ENCODE measurements at places on chromosomes 13 and 19.

DNA sequence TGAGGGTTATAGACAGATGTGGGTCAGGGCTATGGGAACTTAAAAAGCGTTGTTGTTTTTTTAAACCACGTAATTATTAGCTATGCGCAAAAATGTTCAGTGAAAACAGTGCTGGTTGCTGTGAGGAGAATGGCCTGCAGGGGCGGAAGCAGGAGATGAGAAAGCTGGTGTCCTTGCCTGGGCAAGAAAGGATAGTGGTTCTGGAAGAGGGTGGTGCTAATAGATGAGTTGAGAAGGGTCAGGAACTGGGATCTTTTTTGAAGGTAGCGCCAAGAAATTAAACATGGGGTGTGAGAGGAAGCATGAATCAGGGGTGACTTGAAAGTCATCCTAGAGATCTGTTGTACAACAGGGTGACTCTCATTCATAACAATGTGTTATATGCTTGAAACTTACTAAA, 4.8 kb upstream of the SMG9 start:
- peak; percentile 58 for DNase-seq

GRCh38 chr13:34030782-34031181, 212.8 kb downstream of the RFC3 start:
- DNase-seq, result no peak

DNA sequence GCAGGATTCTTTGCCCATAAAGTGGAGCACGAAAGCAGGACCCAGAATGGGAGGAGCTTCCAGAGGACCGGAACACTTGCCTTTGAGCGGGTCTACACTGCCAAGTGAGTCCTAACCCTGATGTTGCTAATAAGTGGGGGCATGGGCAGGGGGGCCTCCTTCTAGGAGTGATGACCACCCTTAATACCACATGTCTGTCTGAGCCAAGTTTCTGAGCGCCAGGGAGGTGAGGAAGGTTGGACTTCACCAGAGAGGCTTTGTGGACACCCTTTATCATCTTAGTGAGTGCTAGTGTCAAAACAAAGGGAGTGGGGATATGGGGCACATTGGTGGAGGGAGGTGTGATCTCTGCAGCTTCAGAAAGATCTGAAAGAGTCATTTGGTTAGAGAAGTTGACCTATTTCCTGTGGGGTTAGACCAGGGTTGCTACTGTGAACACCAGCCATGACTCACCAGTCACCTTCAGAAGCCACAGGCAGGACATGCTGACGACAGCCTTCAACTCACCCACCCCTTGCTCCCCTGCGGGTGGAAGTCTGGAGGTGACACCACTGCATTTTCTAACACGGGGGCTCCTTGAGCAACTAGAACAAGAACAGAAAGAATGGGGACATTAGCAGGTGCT, 8.8 kb downstream of the ALOX5AP start:
- peak; percentile 77 for DNase-seq

DNA sequence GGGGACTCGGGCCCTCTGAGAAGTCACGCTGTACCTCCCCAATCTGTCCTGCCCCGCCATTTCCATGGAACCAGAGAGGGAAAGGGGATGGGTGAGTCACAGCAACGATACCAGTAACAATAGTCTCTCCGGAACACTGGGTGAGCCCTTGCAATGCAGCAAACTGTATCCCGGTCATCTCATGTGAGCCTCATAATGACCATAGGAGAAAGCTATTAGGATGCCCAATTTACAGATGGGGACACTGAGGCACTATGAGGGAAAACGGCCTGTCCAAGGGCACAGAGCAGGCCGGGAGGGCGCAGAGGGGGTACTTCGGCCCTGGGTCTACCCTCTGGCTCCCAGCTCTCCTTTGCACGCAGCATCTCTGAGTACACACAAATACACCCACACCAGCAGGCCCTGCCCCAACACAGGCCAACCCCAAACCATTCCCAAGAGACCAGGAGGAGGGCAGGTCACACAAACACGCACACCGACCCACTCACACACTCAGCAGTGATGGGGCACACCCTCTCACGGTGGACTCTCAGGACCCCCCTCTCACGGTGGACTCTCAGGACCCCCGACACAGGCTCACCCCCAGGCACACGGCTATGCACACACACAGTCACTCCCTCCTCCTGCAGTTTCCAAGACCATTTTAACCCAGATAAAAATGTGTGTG, 18.2 kb downstream of the LRRC4B start:
- no peak for DNase-seq

DNA sequence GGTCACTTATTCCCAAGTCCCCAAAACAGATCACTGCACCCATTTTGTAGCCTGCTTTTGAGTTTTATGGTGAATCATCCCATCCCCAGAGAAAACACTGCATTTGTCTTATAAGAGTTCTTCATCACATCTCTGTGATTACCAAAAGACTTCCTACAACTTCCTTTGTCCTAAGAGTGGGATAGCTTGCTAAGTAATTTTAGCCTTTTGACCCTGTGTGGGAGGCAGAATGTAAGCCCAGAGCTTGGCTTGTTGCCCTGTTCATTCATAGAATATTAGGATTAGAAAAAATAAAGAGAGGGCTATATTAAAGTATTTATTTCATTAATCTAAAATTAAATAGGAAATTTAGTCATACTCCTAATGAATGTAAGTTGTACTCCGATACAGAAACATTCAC, 213.3 kb downstream of the MZT1 start:
- peak; percentile 23 for DNase-seq

- DNase-seq, result peak; percentile 43
Measured at GRCh38 chr13:95650696-95651095, 6.2 kb upstream of the DZIP1 start.

- no peak for DNase-seq
Measured at GRCh38 chr19:2517881-2518601, 42.1 kb downstream of the GADD45B start.

- peak; percentile 9 for DNase-seq
Measured at GRCh38 chr19:12092956-12093355, 28.4 kb downstream of the ZNF844 start.

DNA sequence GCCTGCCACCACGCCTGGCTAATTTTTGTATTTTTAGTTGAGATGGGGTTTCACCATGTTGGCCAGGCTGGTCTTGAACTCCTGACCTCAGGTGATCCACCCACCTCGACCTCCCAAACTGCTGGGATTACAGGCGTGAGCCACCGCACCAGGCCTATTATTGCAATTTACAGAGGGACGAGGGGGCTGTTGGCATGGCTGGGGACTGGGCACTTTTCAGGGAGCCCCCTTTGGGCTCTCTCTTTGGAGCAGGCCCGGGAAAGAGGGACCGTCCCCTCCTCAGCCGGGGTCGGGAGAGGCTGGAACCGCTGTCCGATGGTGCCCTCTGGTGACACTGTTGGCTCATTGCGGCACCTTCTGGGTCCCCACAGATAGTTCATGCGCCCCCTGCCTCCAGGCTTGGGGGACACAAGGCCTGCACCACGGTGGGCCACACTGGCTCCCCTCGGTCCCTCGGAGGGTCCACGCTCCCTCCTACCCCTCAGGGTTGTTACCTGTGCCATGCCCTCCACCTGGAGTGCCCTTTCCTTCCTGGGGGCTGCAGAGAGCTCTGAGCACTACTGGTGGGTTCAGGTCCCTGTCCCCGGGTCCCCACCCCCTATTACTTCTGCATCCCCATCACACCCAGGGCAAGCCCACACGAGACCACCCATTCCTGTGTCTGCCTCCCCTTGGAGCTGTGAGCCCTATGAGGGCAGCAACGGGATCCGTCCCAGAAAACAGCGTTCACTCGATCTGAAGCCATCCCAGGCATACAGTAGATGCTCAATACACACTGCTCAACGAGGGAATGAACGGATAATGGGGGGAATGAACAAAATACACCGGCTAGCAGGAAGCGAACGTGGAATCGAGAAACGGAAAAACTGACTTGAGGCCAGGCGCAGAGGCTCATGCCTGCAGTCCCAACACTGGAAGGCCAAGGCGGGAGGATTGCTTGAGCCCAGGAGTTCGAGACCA, 12.5 kb downstream of the FEM1A start:
- peak; percentile 83 for DNase-seq

GRCh38 chr13:78376033-78376432, 227.3 kb downstream of the POU4F1 start:
- DNase-seq, result peak; percentile 58

GRCh38 chr19:46296722-46297461, at the start of gene HIF3A:
Gene HIF3A (plus strand): TSS chr19:46297042. CDS start chr19:46297077, 35 bp downstream.
- DNase-seq, result peak; percentile 44

DNA sequence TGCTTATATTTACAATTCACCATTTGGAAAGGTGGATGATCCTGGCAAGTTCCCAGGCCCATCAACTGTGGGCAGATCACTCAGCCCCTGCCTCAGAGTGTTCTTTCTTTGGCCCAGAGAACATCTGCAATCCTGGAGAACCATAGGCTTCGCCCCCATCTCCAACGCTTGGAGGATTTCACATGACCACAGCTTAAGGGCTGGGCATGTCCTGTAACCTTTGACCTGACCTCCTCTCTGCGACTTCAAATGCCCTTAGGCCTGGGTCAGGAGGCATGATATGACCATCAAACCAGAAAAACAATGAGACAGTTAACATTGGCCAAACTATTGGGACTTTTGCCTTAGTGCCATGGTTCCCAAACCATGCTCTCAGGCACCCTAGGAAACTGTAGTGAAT, 7.2 kb upstream of the MBNL2 start:
- DNase-seq, result no peak

- DNase-seq, result no peak
Measured at GRCh38 chr13:39091586-39091985, 53.3 kb downstream of the NHLRC3 start.

GRCh38 chr13:113658836-113659235, 838 bp upstream of the ATP4B start:
- no peak for DNase-seq

DNA sequence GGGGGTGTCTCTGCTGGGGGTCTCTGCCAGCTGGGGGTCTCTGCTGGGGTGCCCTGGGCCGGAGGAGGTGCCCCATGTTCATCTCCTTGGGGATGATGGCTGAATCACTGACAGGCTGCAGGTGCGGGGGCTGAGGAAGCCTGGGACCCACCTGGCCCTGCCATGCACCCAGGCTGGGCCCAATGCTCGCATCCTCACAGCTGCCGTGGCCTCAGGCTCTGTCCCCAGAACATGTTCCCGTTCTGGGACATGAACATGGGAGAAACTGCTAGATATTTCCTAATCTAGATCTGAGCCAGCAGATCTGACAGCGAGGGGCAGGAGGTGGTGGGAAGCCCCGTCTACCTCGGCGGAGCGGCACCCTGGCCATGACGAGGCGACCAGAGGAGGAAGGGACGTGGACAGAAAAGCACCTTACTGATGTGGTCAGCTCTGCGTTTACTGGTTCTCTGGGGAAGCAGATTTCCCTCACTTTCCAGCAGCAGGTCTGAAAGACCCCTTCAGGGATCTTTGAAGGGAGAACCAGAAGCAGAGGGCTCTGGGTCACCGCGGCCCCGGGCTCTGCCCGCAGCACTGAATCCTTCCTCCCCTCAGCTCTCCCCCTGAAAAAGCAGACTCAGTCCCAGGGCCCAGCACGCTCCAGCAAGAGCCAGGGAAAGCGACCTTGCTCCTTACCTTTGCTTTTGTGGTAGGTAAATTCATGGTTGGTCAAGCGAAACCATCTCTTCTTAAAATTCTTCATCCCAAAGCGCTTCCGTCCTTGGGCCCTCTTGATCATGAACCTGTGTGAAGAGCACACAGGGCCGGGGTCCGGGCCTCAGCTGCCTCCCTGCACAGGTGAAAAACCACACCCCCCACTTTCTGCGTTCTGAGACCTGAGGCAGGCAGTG, 26.5 kb upstream of the C13orf46 start:
- no peak for DNase-seq

DNA sequence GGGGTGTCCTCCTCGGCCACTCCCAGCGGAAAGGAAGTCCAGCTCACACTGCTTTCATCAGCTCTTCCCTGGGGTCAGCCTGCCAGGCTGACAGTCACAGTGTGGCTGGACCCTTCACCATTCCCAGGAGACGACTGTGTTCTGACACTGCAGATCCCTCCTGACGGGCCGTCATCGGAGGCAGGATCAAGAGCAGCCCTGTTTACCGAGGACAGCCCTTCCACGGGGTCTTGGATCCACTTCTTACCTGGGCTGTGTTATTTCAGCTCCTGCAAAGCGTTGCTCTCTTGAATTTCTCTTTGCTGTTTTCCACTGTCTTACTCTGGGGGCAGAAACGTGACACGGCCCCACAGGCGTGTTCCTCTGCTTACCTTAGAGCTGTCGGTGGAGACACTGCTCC, 149.9 kb upstream of the SOX1 start:
- DNase-seq, result no peak

DNA sequence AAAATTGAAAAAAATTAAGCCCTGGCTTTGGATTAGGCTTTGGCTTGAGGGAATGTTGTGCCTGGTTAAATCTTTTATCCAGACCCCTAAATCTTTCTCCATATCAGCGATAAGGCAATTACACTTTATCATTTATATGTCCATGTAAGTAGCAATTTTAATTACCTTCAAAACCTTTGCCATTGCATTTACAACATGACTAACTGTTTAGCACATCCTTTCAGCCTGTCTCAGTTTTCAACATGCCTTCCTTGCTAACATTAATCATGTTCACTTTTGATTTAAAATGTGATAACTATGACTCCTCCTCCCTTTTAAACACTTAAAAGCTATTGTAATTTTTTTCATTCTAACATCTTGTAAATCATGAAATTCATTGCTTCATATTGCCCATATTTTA, 583.7 kb downstream of the SLITRK1 start:
- DNase-seq, result no peak

GRCh38 chr13:76929851-76930374, 18.4 kb upstream of the ACOD1 start:
- no peak for DNase-seq

GRCh38 chr19:5222821-5223321, 117.7 kb downstream of the PTPRS start:
- DNase-seq, result no peak
